ENCODE measurements at places on chromosomes 4 and X.

DNA sequence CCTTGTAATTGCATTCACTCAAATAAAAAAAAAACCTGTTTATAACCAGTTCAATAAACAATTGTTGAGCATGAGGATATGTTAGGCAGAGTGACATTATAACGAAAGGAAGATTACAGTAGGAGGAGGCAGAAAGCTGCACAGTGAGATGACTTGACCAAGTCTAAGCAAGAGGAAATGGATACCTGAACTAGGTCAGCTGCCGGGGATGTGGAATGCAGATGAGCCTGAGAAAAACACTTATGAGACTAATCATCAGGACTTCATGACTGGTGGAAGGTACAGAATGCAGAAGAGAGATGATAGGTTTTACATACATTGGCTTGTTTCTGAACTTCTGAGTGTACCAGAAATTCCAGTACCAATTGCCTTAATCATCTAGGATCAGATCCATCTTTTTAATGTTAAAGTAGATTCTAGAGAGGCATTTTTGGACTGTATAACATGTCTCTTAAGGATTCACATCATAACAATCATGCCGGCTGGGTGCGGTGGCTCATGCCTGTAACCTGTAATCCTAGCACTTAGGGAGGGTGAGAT lies 208.1 kb upstream of the PPP3CA start:
- no peaks in the 10 kb centered on the region for H3K4me1 ChIP-seq
- no peak for DNase-seq
- no peak overlapping the region for H3K27ac ChIP-seq
- H3K36me3 ChIP-seq, result no peaks in the 10 kb centered on the region
- no peaks in the 10 kb centered on the region for H3K27me3 ChIP-seq

DNA sequence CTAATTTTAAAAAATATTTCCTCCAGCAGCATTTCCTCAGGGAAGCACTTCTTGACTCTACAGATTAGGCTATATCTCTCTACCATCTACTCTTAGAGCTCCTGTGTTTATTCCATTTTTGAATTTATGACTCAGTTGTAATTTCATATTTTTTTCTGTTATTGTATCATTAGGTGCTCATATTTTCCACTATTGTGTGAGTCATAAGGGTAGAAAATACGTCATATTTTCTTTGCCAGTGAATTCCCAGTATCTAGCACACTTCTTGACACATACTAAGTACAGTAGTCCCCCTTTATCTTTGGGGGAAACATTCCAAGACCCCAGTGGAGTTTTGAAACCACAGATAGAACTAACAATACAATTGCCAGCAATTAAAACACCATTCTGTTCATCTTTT lies 431.2 kb downstream of the GASK1B start:
- H3K27ac ChIP-seq, result no peak overlapping the region
- no peaks in the 10 kb centered on the region for H3K36me3 ChIP-seq
- DNase-seq, result peak; percentile 59
- H3K4me3 ChIP-seq, result no peak overlapping the region
- no peaks in the 10 kb centered on the region for H3K27me3 ChIP-seq

- no peak for DNase-seq
- H3K27me3 ChIP-seq, result peaks cover 2% of the 10 kb centered on the region
- H3K4me1 ChIP-seq, result no peaks in the 10 kb centered on the region
- H3K36me3 ChIP-seq, result no peaks in the 10 kb centered on the region
- H3K4me3 ChIP-seq, result no peak overlapping the region
Observed at GRCh38 chr4:127748957-127749356, 18.8 kb downstream of the SLC25A31 start.

DNA sequence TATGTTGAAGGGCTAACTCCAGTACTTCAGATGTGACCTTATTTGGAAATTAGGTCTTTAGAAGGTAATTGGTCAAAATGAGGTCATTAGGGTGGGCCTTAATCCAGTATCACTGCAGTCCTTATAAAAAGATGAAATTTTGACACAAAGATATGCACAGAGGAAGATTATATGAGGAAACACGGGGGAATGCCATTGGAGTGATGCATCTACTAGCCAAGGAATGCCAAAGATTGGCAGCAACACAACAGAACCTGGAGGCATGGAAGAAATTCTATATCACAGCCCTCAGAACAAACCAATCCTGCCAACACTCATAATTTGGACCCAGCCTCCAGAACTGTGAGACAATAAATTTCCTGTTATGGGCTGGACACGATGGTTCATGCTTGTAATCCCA lies 17.6 kb downstream of the TRIM61 start:
- H3K36me3 ChIP-seq, result no peaks in the 10 kb centered on the region
- no peak for DNase-seq
- H3K4me3 ChIP-seq, result no peak overlapping the region
- no peak overlapping the region for H3K27ac ChIP-seq
- H3K27me3 ChIP-seq, result no peaks in the 10 kb centered on the region
- H3K4me1 ChIP-seq, result peaks cover 8% of the 10 kb centered on the region

DNA sequence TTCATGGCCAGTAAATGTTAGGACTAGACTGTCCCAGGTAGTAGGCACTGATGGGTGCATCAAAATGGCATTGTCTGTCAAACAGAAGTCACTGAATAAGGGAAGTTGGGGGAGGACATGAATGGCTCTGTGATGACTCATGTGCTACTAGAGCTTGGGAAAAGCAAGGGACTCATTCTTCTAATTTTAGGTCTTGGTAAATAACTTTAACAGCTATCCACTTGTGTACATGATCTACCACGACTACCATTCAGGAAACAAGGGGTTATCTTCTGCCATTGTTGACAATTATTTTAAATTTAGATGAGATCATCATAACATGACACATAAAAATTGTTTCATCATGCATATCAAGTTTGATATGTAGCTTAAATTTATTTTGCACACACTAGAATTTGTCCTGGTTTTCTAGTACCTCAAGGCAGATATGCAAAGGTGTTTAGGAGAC lies 6.3 kb downstream of the AREG start:
- peak; percentile 72 for DNase-seq
- peak overlapping the region; percentile 12 for H3K27ac ChIP-seq
- no peaks in the 10 kb centered on the region for H3K27me3 ChIP-seq
- H3K36me3 ChIP-seq, result no peaks in the 10 kb centered on the region
- peaks cover 13% of the 10 kb centered on the region for H3K4me1 ChIP-seq

GRCh38 chr4:151798678-151799416 lies 38.0 kb upstream of the GATB start:
- DNase-seq, result no peak
- no peak overlapping the region for H3K4me3 ChIP-seq
- H3K36me3 ChIP-seq, result no peaks in the 10 kb centered on the region
- no peaks in the 10 kb centered on the region for H3K4me1 ChIP-seq
- H3K27ac ChIP-seq, result no peak overlapping the region

DNA sequence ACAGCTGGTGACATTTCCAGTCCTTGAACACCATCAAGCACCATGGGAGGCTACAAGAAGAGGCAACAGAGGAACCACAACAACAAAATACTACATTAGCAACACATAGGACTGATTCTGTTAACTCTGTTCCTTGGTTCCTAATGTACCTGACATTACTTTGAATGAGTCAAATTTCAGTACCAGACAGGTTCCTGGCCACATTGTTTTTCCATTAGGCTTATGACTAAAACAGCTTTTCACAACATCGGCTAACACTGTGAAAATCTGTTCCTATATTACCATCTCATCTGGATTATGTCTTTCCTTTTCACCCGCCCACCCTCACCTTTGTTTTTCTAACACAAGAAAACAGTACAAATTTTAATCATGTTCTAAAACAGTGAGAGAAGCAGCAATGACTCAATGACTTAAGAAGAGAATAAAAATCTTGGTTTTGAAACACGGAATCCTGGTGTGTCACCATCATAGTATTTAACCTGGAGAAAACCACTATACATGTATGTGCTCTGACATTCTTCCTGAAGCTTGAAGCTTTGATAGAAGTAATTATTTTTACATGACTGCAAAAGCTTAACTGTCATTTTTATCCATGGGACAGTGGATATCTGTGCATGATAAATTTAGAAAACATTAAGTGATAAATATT lies 143.9 kb downstream of the SCFD2 start:
- DNase-seq, result no peak
- H3K4me1 ChIP-seq, result no peaks in the 10 kb centered on the region
- no peaks in the 10 kb centered on the region for H3K27me3 ChIP-seq

DNA sequence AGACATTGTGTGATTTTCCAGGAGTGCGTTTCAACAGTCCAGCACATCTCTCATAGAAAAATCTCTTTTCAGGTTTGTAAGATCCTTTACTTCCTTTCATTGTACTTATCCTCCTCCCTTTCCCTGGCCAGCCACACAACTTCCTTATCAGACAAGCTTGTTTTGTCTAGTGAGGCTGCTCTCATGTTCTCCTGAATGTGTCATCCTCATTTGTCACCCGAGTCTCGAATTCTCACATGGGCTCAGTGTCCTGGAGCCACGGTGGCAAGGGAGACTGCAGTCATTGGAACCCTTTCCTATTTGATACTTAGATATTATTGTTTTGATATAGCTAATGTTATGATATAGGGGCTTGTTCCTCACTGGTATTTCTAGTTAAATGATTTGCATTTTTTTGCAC lies 16.9 kb downstream of the SYNPO2 start:
- no peaks in the 10 kb centered on the region for H3K36me3 ChIP-seq
- no peak overlapping the region for H3K4me3 ChIP-seq
- H3K27me3 ChIP-seq, result no peaks in the 10 kb centered on the region
- peak; percentile 77 for DNase-seq
- peaks cover 13% of the 10 kb centered on the region for H3K4me1 ChIP-seq
- H3K27ac ChIP-seq, result peak overlapping the region; percentile 49

GRCh38 chrX:125620715-125621587 lies 301.3 kb downstream of the TEX13C start:
- no peaks in the 10 kb centered on the region for H3K4me1 ChIP-seq
- no peak overlapping the region for H3K27ac ChIP-seq
- no peak overlapping the region for H3K4me3 ChIP-seq
- no peaks in the 10 kb centered on the region for H3K36me3 ChIP-seq
- no peaks in the 10 kb centered on the region for H3K27me3 ChIP-seq

DNA sequence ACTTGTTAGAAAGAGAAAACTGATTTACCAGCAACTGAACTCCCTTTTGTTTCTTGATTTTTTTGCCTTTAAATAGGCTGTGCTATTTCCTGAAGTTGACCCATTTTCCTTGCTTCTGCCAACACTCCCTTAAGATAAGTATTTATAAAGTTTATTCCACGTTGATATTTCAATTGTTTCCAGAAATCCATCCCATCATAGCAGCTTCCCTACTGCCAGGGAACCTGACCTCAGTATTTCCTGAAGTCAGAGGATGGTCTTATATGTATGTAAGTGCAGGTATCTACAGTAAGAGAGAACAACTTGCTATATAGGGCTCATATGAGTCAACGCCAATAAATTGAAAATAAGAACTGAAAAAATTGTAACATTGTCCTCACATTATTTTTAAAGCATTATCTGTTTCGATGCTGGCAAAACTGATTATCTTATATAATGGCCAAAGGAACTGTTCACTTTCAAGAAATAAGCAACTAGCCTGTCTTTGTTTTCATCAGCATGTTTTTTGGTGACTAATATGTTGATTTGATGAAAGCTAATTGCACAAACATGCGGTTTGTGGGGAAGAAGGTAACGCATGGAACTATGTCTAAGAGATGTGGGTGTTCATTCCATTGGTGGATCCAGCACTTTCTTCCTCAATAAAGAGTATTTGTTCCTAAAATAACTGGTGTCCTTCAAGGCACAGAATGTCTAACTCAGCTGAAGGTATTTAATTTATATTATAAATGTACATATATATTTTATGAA lies 4.7 kb downstream of the LIMCH1 start:
- peaks cover 20% of the 10 kb centered on the region for H3K4me1 ChIP-seq
- H3K4me3 ChIP-seq, result no peak overlapping the region
- peaks cover 11% of the 10 kb centered on the region for H3K27me3 ChIP-seq
- peak; percentile 68 for DNase-seq

- H3K4me3 ChIP-seq, result no peak overlapping the region
- no peak overlapping the region for H3K27ac ChIP-seq
- peak; percentile 53 for DNase-seq
Observed at GRCh38 chrX:39773923-39774773, 323.6 kb downstream of the BCOR start.

DNA sequence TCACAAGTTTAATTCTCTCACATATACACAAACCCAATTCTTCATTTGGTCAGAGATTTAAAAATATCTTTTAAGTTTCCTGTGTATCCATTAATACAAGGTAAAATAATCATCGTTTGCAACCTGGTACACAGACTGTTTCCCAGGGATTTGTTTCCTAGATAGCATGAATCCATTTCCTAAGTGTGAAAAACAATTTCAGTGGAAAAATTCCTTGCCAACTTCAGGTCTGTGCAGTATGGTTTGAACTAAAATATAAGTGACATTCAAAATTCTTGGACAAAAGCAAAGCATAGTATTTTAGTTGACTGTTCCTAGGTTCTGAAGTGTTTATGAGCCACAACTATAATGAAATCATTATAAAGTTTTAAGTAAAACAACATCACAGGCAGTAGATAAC lies 24.4 kb downstream of the NAF1 start:
- no peaks in the 10 kb centered on the region for H3K27me3 ChIP-seq
- peaks cover 3% of the 10 kb centered on the region for H3K4me1 ChIP-seq
- peak; percentile 62 for DNase-seq
- no peaks in the 10 kb centered on the region for H3K36me3 ChIP-seq
- no peak overlapping the region for H3K4me3 ChIP-seq

- H3K27me3 ChIP-seq, result no peaks in the 10 kb centered on the region
- no peak for DNase-seq
- H3K4me3 ChIP-seq, result no peak overlapping the region
- H3K27ac ChIP-seq, result no peak overlapping the region
- H3K4me1 ChIP-seq, result no peaks in the 10 kb centered on the region
Observed at GRCh38 chrX:69884210-69884609, 165.5 kb downstream of the AWAT2 start.

DNA sequence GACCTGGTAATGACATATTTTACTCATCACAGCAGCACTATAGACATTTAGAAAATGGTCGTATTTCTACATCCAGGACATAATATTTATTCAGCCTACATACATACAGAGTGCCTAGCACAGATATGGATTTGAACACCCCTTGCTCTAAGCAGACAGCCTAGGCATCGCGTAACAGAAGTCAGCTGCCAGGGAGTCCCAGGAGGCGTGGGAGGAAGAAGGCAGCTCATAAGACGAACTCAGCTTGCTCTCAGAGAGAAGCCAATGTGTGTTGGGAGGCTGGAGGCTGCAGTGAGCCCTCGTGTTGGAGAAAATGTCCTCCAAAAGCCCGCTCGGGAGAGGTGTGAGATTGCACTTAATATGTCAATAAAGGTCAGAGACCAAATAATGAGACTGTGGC lies 131.6 kb downstream of the BCOR start:
- DNase-seq, result no peak
- H3K27ac ChIP-seq, result no peak overlapping the region
- H3K4me1 ChIP-seq, result peaks cover 17% of the 10 kb centered on the region
- no peak overlapping the region for H3K4me3 ChIP-seq
- no peaks in the 10 kb centered on the region for H3K27me3 ChIP-seq

- no peak overlapping the region for H3K27ac ChIP-seq
- H3K4me3 ChIP-seq, result no peak overlapping the region
- no peaks in the 10 kb centered on the region for H3K36me3 ChIP-seq
- no peaks in the 10 kb centered on the region for H3K27me3 ChIP-seq
- no peaks in the 10 kb centered on the region for H3K4me1 ChIP-seq
Observed at GRCh38 chr4:21692241-21692640, 256.3 kb downstream of the KCNIP4 start.
